T-helper 9 cell (primary cell): ENCODE measurements at places on chromosomes 5 and 9.

DNA sequence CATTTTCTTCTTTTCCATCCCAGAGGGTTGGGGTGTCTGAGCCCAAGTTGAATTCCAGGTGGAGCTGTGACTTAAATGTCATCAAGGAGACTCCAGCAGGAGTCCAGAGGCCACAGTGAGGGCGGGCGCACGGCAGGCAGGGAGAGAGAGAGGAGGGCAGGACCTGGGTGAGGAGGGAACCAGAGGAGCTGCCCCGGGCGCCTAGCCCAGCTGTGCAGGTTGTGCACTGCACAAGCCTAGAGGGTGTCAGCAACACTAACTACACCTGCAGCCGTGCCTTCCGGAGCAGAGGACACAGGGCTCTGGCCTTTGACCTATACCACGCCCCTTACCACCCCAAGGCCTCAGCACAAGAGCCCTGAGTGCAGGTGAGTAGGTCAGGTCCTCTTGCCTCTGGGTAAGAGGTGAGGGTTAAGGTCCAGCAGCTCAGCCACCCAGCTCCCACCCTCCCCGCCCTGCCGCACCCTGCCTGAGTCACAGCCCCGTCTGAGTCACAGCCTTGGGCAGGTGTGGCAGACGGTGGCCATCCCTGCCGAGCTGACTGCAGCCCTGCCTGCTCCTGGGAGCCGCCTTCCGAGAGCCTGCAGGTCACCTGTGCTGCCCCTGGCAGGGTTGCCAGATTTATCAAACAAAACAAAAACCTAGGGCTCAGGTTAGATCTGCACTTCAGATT, 6.4 kb upstream of the AGPAT2 start:
- no peak for DNase-seq

GRCh38 chr9:110148384-110148783, 59.6 kb downstream of the C9orf152 start:
- no peak for DNase-seq

DNA sequence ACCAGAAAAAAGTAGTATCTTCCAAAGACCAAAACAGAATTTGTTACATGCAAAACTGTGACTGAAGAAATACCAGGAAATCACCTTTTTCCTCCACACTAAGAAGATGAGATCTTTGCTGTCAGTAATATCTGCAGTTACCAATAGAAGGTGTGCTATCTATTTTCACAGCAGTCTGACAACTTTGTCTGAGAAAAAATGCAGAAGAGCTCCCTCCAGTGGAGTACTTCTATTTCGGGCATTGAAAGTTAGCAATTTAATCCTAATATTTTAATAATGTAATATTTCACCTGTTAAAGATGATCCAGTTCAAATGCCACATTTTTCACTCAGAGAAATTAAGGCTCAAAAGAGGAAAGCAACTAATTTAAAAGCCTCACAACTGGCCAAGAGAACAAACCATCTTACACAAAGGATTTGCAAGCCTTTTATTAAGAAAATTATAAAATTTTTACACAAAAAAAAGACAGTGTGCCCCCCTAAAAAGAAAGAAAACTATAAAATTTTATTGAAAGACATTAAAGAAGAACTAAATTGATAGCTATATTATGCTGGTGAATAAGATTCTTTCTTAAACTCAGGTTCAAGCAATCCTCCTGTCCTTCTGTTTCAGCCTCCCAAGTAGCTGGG, 50.6 kb downstream of the DEPDC1B start:
- DNase-seq: no peak

DNA sequence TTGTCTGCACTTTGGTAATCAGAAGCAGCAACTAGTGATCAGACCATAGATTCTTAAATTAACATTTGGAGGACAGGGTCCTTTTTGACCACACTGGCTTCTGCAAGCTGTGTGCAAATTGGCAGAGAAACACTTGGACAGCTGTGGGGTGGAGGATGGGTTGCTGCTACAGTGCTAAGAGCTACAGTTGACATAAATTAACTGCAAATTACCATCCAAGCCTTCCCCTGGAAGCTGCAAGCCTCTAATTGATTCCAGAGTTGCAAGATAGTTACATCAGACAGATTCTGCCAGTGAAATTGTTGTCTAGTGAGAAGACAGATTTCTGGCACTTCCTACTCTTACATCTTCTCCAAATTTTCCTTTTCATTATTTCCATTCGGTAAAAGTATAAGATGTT, 517.7 kb downstream of the DIRAS2 start:
- DNase-seq: no peak
